ENCODE measurements at places on chromosomes 4 and X.

DNA sequence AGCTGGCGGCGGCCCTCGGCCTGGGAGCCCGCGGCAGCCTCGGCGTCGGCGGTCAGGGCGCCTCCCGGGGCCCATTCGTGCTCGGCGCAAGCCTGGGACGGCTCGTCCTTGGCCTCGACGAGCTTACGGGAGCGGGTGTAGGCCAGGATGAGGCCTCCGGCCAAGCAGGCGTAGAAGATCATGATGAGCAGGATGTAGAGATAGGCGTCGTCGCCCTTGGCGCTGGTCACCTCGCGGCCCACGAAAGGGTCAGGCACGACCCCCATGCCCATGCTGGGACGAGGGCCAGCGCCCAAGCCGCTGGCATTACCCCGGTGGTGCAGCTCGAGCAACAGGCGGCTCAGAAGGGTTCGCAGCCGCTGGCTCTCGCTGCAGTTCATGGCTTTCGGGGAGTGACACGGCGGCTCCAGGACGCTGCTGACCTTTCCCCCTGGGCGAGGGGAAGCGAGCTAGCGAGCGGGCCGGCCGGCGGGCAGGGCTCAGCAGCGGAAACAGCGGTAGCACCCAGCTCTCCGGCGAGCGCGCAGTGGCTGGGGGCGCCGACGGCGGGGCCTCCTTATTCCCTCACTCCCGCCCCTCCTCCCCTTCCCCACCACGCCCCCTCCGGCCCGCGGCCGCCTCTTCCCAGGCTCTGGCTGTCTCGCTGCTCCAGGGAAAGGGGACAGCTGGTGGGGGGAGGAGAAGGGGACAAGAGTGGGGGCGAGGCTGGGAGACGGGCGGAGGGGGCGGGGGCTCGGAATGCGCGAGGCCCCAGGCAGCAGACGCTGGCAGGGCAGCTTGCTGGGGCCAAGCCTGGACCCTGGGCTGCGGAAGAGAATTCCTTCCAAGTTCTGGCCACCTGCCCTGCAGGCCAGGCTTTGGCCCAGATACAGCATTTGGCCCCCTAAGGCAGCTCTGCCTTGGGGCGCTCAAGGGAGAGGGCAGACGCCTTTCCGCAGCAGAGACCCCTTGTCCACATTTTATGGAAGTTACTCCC, at the start of gene KCNE5:
Gene KCNE5 (minus strand): TSS at position 532 of the 976 bp plus-strand sequence. CDS start 152 bp downstream, at position 380.
- DNase-seq, result peak; percentile 66

- DNase-seq, result no peak
These were observed 54.1 kb upstream of the TMEM33 start for GRCh38 chr4:41880840-41881831.

DNA sequence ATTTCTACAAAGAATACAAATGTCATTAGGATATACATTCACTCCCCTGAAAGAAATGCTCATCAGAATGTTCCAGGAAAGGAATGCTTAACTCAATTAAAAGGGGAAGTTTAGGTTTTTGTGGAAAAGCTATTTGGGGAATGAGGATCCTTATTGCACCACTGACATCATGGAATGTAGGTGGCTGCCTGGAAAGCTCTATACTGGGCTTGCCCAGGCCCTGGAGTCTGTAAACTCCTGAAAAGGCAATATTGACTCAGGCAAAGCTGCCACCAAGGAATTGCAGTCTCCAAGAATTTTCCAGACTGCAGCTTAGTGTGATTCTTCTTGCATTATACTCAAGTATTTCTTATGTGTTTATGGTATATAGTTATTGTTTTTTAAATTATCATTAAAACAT, 15.7 kb downstream of the DAPP1 start:
- DNase-seq, result no peak

GRCh38 chr4:23888421-23889319, 1.2 kb downstream of the PPARGC1A start:
- DNase-seq, result no peak

- peak; percentile 27 for DNase-seq
These were observed 201.5 kb upstream of the FAM241A start for GRCh38 chr4:111943796-111944203.

GRCh38 chr4:128528793-128529553, 241.4 kb upstream of the PGRMC2 start:
- no peak for DNase-seq

DNA sequence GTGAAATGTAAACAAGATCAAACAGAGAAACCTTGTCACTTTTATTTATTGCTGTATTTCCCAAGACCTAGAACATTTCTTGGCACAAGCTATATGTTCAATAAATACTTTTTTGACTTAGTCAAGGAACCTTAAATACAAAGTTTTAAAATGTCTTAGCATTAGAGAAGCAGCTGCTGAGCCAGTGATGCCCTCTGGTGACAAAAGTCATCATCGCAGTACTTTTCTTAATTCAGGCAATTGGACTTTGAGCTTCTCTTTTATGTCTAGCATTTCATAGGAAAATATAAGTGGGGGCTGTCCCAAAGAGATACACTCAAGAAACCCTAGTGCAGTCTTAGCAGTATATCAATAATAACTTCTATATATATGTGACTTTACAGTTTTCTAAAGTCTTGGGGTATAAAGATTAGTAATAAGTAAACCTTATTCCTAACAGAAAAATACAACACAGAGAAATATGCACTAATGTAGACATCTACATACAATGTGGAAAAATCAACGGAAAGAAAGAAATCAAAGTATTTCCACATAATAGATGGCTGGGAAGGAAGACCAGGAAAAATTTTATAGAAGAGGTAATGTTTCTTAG, 118.4 kb downstream of the DTHD1 start:
- DNase-seq, result no peak

GRCh38 chr4:41934514-41934900, 722 bp upstream of the TMEM33 start:
- DNase-seq, result no peak

- DNase-seq, result no peak
These were observed 52.8 kb downstream of the ADGRG4 start for GRCh38 chrX:136353526-136354093.

DNA sequence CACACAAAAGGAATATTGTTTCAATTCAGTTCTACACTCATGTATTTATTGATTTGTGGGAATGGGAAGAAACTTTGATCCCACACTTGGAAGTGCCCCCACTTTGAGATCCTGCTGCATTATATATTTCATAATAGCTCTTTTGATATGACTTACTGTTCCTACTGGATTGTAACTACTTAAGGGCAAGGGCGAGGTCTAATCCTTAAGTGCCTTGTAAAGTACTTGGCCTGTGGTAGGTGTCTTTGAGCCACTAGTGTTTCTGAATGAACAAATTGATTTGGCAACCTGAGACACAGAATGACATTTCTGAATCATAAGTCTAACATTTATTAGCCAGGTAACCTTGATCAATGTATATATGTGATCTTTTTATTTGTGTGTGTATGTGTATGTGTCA, 767.2 kb downstream of the RAB28 start:
- DNase-seq, result no peak

DNA sequence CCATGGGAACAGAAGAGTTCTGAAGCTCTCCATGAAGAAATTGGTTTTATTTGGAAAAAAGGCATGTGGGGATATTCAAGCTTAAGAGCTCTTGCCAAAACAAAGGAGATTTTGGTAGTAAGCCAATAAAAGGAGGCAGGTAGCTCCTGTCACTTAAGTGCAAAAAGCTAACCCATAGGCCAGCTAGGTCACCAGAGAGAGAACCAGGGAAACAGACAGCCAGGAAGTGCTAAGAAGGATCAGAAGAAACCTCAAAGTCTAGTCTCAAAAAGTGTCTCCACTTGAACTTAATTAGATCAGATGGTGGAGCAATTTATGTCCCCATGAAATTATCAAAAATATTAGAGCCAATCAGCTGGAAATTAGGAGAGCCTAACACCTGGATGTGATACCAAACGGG, 49.2 kb downstream of the CD40LG start:
- DNase-seq, result no peak

GRCh38 chr4:95546866-95547714, 1.7 kb downstream of the UNC5C start:
- DNase-seq, result no peak

DNA sequence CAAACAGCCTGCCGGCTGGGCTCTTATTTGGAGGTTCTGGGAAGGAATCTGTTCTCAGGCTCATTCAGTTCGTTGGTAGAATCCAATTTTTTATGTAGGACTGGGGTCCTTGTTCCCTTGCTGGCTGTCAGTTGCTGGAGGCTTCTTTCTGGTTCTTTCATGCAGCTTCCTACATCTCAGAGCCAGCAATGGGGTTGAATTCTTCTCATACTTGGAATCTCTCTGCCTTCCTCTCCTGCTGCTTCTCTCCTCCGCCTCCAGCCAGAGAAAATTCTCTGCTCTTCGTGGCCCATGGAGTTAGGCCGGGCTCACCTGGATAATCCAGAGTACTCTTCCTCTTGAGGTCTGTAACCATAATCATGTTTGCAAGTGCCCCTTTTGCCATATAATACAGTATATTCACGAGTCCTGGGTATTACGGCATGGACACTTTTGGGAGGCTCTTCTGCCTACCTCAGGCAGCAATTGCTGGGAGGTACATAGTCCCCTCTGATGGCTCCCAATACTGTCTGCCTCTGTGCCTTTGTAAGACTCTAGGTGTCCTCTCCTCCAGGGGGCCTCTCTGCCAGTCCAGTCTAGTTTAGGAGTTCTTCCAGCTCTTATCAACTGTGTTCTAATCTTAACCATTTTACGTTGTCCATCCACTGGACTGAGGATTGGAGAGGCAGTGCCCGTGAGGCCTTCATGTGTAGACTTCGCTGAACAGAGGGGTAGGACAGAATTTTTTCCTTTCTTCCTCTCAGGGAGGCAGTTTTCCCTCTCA, 2.2 kb downstream of the TRMT44 start:
- DNase-seq, result no peak

GRCh38 chrX:131840799-131841495, 182.2 kb upstream of the STK26 start:
- DNase-seq, result no peak

DNA sequence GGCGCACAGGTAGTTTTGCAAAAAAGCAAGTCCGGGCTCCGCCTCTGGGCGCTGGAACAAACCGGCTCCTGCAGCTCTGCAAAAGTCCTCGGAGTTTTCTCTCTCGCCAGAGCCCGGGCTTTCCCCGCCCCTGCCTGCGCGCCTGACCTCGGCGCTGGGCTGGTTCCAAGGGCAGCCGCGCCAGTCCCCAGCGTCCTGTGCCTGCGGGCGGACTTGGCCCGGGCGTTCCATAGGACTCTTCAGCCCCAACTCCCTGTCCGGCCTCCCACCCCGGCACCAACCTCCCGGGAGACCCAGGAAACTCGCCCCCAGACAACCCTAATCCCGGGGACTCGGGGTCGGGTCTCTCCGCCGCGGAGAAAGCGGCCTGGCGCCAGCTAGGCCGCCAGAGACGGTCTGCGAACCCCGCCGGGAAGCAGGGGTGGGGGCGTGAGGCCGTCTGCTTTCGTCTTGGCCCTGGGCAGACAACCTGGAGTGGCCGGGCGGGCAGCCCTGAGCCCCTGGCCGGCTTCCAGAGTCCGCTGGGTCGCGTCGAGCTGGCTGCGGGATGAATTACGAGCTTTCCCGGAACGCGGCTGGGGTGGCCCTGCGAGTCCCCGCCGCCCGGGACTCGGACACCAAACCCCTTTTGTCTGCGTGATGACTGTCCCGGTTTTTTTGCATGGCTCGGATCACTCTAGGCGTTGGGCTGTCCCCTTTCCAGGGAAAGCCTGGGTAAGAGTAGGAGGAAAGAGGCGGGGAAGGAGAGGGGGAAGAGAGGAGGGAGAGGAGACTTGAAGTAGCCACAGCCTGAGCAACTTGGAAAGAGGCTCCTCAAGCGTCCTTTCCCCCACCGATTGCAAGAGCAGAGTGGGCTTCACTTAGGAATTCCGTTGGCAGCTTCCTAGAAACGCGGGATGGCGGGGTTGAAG, 916 bp downstream of the MXRA5 start:
- peak; percentile 19 for DNase-seq

GRCh38 chrX:679291-679979, 48.8 kb downstream of the SHOX start:
- no peak for DNase-seq

GRCh38 chr4:5416637-5417036, 291.7 kb downstream of the EVC2 start:
- DNase-seq, result no peak

- no peak for DNase-seq
These were observed 325.6 kb downstream of the CAMK2D start for GRCh38 chr4:113435893-113436292.

DNA sequence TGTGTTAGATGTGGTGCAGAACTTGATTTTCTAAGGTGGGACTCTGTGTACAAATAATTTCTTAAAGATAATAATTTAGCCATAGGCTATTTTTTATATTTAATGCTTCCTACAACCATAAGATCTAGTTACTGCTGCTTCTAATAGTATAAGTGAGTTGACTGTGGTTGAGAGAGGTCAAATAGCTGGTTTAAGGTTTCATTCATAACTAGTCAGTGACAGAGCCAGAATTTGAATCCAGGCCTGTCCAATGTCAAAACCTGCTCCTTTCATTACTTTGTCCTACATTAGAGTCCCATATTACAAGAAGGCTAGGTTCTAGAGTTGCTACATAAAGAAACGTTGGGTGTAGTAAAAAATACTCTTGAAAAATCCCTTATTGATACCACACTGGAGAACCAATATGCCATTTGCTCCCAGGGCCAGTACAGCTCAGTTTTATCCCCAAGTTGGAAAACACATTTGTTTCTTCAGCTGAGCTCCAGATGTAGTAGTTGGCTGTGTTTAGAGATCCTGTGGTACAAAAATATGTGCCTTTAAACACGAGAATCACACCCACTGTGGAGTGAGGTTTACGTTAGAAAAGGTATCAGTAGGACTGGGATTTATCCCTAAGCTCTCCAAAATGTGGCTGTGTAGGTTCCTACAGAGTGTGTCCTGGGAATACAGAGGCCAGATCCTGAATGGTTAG, 84.3 kb downstream of the REPS2 start:
- DNase-seq, result no peak

- no peak for DNase-seq
These were observed 117.7 kb downstream of the SMIM20 start for GRCh38 chr4:26031704-26032103.

DNA sequence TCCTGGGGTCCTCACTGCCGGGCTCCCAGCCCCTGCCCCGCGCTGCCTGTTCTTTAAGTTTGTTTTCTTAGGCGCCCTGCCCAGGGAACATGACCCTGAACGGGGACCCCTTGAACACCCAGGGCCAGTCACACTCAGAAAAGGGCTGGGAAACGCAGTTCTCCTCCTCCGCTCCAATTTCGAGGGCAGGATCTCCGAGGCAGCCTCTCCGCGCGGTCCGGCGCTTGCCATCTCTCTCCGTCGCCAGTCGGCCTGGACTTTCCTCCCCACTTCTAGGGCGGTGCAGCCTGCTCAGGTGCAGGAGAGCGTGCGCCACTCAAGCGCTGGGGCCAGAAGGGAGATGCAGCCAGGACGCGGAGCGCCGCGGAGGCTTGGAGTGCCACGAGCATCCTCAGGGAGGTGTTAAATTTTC, 9.9 kb downstream of the PRDM8 start:
- DNase-seq, result no peak

DNA sequence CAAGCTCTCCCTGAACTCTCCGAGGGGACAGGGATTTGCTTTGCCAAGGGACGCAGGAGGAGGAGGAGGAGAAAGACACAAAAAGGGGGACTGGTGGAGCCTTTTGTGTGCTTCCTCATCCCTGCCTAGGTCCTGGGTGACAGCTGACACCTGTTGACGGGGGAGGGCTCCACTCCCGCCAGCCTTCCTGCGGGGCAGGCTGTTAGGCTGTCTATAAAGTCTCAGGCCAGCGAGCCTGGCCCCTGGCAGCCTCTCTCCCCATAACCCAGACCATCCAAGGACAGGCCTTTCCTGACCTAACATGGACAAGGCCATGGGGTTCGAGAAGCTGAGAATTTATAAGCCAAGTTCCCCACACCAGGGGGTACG, 832 bp upstream of the EVC2 start:
- no peak for DNase-seq

GRCh38 chr4:177487977-177488376, 45.7 kb upstream of the AGA start:
- DNase-seq, result no peak

GRCh38 chrX:107484002-107484726, 34.7 kb downstream of the FRMPD3 start:
- no peak for DNase-seq
